ENCODE measurements at places on chromosomes 4 and X.

DNA sequence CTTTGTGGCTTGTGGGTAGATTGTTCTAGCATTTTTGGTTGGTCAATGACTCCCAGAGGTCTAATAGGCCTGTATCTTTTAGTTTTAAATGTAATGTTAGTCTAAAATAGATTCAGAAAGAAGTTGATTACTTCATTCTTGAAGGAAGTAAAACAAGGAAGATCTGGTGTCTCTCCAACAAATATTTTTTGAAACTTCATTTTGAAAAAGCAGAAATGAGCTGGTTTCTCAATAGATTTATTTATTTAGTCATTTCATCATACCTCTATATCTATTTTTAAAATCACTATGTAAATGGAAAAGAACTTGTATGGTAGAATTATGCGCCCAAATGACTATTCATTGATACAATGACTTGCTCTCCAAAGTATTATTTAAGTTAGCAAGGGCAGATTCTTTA, 7.2 kb downstream of the HTR2C start:
- no peak for DNase-seq

- DNase-seq, result peak; percentile 97
These were observed 70.6 kb downstream of the ARFIP1 start for GRCh38 chr4:152850377-152850776.

GRCh38 chrX:123801901-123802300, 58.0 kb upstream of the XIAP start:
- DNase-seq, result no peak

- DNase-seq, result peak; percentile 77
These were observed 15.8 kb downstream of the BCAP31 start for GRCh38 chrX:153708415-153708814.

GRCh38 chr4:79757600-79757999, 315.4 kb downstream of the ANTXR2 start:
- DNase-seq, result no peak

GRCh38 chr4:20253283-20253734, 1.6 kb downstream of the SLIT2 start:
- no peak for DNase-seq

- no peak for DNase-seq
These were observed 673.6 kb upstream of the TENM3 start for GRCh38 chr4:181569553-181569952.

GRCh38 chr4:84579403-84579776, 3.5 kb upstream of the CDS1 start:
- no peak for DNase-seq

DNA sequence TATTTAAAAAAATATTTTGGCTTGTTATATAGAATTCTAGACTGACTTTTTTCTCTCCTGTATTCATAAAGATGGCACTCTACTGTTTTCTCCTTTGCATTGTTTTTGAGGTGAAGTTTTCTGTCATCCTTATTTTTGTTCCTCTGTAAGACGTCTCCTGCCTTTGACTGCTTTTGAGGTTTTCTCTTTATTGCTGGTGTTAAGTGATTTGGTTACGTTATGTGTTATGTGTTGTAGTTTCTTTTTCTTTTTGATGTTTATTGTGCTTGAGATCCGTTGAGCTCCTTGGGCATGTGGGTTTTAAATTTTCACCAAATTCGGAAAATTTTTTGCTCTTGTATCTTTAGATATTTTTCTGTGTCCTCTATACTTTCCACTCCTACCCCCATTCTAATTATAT, 50.0 kb downstream of the KDM6A start:
- no peak for DNase-seq

DNA sequence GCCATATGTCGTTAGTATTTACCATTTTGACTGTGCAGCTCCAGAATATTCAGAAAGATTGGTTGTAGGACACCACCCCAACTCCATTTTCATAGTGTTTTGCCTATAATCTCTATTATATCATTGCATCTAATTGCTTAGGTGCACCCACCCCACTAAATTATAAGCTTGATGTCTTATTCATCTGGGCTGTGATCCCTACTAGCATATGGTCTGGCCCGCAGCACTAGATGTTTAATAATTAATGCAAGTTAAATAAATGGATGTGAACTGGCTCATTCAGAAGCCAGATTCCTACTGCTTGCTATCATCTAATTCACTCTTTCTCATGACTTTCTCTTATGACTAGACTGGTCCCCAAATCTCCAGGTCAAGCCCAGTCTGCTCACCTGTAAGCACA, 143.5 kb downstream of the RELL1 start:
- DNase-seq, result no peak

- no peak for DNase-seq
These were observed 82.4 kb downstream of the ITIH6 start for GRCh38 chrX:54715621-54716020.

DNA sequence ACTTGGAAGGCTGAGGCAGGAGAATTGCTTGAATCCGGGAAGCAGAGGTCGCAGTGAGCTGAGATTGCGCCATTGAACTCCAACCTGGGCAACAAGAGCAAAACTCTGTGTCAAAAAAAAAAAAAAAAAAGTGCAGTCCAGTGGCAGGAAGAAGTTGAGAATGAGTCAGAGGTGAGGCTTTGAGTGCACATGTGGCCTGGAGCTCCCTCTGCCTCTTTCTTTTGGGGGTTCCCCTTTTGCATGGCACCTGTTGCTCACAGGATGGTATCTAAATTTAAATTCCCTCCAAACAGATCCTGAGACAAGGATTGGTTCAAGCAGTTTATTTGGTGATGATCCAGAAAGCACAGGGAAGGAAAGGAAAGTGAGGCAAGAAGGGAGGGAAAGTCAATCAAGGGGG, 151.4 kb upstream of the STX18 start:
- DNase-seq, result no peak

DNA sequence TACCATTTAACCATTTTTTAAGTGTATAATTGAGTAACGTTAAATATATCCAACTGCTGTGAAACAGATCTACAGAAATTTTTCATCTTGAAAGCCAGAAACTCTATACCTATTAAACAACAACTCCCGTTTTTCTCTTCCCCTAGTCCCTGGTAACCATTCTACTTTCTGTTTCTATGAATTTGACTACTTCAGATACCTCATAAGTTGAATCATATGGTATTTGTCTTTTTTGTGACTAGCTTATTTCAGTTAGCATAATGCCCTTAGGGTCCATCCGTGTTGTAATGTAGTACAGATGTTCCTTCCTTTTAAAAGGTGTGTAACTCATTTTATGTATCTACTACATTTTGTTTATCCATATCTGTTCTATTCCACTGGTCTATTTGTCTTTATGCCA, 48.7 kb downstream of the STAG2 start:
- no peak for DNase-seq

- DNase-seq, result no peak
These were observed 87.9 kb downstream of the UPRT start for GRCh38 chrX:75361788-75362187.

DNA sequence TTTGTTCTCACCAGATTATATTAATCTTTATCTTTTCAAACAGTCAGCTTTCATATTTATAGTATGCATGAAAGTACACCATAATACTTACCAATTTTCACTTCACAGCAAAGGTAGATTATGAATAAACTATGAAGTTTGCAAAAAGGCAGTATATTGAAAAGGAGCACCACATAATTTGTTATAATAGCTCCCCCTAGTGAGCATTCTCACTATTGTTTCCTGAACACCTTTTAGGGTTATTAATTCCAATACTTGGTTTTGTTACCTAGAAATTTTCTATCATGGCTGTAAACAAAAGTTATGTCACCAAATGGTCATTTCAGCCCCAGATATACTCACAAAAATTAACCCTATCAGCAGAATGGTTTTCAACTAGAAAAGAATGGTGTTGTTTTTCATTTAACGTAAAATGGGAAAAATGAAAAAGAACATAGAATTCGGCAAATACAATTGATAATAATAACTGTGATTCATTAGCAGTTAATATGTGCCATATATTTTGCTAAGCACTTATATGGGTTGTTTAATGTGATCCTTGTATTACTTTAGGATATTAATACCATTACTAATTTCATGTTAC, 30.2 kb upstream of the NKX6-1 start:
- no peak for DNase-seq

DNA sequence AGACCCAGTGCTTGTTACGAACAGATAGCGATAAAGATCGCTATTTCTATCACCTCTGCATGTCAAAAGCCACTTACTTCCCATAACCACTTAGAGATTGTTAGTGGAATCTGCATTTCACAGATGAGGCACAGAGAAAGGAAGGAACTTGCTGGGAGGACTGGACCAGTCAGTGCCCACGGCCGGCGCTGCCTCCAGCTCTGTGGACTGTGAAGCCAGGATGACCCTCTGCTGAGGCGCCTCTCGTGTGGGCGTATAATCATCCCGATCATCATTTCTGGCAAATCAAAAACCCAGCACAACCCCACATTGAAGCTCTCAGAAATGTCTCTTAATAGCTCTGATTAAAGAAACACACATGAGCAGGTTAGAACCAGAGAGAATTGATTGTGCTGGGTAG, 61.5 kb upstream of the ADRA2C start:
- DNase-seq, result no peak

DNA sequence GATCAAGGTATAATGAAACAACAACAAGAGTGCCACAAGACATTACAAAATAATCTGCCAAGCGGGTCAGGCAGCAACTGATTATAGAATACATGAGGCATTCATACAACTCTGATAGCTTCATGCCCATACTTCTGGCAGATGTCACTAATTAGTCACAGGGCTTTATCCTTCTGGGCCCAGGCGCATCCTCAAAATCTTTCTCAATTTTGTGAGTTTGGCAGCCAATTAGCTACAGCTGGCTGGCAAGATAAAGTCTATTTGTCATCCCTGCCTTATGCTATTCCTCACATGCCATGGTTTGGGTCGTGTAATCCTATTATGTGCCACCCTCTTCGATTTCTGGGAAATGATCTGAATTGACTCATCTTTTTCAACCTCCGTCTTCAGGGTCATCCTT, 254.3 kb downstream of the PACRGL start:
- no peak for DNase-seq

DNA sequence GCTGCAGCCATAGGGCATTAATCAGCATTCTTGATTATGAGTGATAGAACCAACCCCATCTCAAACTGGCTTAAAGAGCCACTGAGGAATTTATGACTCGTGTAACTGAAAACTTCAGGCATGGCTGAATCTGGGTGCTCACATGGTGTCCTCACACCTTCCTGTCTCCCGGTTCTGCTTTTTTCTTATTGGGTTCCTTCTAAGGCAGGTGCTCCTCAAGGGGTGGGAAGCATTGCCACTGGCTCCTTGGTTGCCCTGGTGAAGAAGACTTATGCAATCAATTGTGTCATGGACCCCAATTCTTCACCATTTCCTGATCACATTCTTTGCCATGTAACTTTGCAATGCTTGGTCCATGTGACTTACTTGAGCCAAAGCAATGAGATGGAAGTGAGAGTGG, 4.3 kb upstream of the ZCCHC4 start:
- DNase-seq, result no peak

GRCh38 chr4:116055857-116056827, 942.7 kb upstream of the NDST4 start:
- DNase-seq, result no peak

DNA sequence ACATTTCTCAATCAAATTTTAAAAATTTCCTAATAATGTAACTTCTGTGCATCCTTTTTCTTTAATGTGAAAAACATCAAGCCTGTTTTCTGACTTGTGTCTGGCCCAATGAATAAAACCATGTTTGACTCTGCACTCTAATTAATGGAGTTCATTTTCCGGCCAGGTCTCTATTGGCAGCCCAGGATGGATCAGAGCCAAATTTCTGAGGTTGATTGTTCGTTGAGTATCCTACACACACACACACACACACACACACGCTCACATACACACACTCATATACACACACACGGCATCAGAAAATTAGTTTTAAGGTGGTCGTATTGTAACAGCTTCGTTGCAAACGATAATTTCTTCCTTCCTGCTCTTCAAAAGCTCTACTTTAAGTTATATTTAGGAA, 28.9 kb upstream of the TLL1 start:
- DNase-seq, result no peak

DNA sequence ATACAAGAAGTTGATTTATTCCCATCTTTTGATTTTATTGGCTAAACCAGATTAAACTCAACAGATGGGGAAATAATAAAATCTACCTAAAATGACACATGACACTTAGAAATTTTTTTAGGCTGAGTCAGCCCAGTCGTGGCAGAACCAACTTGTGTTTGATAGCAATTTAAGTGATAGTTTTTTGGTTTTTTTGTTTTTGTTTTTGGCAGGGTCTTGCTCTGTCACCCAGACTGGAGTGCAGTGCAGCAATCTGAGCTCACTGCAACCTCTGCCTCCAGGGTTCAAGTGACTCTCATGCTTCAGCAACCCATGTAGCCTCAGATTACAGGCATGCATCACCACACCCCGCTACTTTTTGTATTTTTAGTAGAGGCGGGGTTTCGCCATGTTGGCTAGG, 370.3 kb upstream of the NOCT start:
- DNase-seq, result no peak

DNA sequence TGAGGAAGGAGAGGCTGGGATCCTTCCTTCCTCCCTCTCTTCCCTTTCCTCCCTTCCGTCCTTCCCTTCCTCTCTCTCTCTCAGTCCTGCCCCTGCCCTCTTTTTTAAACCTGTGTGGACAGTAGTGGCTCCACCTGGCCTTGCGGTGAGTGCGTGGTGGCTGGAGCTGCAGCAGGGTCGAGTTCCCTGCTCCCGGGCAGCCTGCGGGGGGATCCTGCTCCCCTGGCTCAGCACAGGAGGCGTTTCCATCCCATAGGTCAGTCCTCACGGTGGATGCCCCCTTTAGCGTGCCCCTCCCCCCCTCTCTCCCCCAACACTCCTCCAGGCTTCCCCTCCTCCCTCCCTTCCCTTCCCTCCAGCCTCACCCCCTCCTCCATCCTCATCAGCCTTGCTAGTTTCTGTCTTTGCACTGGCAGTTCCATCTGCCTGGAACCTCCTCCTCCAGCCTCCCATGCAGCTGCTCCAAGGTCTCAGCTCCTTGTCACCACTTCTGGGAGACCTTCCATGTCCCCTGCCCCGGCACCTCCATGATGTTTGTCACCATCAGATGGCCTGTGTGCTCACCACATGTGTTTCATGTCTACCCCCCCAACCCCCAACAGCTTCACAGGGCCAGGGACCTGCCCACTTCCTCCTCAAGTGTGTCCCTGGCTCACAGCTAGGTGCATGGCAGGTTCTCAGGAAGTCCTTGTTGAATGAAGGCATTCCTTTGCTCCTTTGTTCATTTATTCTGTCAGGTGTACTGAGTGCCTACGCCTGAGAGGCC, 68.4 kb downstream of the PSAPL1 start:
- no peak for DNase-seq

- DNase-seq, result no peak
These were observed 72.4 kb downstream of the COQ2 start for GRCh38 chr4:83212041-83212851.

DNA sequence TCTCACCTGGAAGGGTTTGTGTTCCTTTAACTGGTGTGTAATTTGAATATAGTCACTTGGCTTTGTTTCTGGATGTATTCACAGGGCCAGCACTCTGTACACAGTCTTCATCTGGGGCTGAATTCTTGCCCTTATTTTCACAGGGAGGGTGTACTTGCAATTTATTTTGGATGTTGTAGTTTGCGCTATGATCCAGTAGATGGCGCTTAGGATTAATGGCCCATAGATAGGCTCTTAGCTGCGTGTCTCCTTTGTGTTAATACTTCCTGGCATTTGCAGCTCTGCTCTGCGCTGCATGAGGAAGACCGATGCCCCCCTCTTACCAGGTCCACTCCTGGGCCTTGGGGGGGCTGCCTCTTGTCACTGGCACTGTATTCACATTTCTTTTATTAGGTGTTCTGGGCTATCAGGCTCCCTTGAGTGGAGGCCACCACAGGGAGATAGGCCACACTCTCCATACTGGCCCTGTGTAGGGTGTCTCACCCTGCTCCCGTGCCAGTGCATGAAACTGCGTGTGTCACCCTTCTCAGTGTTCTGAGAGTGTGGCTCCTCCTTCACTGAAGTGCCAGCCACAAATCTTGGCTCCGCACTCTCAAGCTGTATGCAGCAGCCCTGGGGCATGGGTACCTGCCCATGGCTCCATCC, 562.2 kb downstream of the ZIC3 start:
- DNase-seq, result no peak

Data from CD14-positive monocyte (primary cell).